RCC 7860 (cell line): ENCODE measurements at places on chromosomes 5 and 9.

DNA sequence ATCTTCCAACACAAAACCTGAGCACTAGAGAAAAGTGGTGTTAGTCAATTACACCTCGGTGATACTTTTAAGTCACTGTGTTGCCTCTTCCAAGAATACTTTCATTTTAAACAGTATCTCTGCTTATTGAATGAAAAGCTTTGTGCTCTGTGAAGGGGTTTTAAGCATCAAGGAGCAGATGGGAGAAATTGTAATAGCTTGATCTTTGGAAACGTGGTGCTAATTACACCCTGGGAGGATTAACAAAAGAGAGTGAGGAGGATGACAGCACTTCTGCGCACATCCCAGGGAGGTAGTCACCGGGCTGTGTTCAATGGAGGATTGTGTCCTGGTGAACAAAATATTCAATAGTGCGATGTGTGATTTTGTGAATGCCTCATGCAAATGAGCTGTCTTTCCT is 477.4 kb upstream of the ADAMTS16 start:
- no peak for DNase-seq

- DNase-seq: no peak
Observed at GRCh38 chr9:4211806-4212205, 88.1 kb downstream of the GLIS3 start.

GRCh38 chr5:15995341-15996052 is 184.1 kb downstream of the MARCHF11 start:
- DNase-seq: peak; percentile 44

GRCh38 chr9:93003552-93004407 is 54.7 kb upstream of the SUSD3 start:
- peak; percentile 25 for DNase-seq

DNA sequence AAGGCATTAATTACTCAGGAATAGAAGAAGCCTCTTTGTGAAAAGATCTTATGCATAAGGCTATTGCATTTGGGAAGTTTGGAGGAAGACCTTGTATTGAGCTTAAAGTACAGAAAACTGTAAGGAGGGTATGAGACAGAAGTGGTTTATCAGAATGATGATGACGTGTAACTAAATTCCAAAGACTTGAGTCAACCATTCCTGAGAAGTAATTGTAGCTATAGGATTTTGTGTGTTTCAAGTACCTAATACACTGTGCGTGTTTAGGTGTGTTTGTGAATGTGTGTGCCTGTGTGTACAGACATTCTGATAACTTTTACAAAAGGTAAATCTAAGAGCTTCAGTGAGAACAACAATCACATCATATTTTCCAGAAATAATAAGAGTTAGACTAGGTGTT is 46.5 kb upstream of the IRX2 start:
- no peak for DNase-seq

DNA sequence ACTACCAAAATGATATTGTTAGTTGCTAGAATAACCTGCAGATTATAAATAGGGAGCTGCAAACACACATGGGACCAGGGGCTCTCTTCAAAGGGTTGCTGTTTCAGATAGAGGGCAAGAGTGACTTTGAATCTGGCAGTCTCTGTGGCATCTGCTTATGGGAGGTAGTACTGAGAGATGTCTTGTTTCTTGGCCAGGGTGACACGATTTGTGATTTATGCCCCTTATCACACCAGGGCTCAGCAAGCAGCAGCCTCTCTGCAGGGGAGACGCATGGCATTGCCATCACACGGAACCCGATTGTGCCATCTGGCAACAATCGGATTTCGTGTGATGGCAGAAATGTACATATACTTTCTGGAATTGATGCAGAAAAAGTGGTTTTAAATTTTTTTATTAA is 615.6 kb downstream of the ZNF608 start:
- no peak for DNase-seq

DNA sequence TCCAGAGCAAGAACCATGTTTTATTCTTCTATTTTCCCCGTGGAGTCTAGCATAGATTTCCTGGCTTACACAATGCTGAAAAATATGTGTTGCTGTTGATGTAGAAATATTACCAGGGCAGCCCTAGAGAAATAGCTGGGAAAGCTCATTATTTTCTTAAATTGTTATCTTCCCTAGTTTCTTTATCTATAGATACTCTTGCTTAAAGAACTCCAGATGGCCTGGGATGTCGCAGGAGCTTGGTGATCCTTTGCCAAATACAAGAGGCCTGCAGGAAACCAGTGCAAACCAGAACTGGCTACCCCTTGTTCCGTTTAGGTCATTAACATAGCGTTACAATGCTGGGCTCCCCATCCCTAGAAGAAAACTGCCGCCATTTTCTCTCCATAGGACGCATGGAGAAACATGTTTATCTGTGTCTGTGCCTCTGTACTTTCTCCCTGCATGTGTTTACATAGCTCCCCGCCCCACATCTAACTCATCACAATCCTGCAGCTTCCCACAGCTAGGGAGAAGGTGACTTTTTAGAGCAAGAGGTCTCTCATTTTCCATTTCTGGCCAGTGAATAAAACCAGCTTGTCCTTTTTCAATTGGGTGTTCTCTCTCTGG is 6.4 kb downstream of the PRLR start:
- no peak for DNase-seq

DNA sequence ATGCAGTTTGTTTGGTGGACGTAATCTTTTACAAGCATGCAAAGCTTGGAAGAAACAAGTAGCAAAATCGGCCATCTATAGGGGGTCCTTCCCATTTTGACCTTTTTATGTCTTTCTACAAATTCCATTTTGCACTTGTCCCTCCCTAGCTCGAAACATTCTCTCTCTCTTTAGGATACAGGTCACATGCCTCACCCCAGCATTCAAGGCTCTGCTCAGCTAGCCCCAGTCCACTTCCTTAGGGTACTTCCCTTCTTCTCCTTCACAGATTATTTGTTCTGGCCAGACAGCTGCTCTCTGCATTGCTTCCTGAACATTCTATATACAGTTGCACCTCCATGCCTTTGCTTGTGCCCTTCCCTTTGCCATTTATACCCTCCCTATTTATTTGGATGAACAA is 31.7 kb upstream of the TRIM14 start:
- DNase-seq: no peak

DNA sequence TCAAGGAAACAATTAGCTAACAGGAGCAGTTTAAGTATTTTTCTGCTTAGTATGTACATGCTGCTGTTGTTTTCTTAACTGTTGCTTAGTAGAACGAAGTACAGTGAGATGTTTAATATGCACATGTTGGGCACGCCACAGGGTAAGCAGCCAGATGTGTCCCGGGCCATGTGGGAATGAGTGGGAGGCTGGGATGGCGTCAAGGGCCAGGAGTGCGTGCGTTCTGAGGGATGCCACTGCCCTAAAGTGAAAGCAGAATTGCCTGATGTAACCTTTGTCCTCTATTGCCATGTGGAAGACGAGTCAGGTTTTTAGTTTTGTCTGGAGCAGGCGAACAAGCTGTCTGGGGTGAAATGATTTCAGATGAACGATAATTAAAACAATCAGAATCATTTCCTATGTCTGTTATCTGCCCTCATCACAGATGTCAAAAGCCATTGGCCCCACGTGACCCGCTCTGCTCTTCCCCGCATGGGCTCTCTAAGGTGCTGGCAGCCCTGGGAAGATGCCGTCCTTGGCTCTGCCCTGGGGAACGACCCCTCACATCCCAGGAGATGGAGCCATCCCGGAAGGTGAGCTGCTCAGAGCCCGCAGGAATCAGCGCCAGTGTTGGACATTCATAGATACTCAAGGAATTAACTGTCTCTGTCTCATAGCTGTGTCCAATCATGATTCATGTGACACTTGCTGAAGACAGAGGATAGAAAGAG is 356.6 kb upstream of the IRX4 start:
- no peak for DNase-seq

GRCh38 chr9:12166518-12166917 is 526.7 kb upstream of the TYRP1 start:
- DNase-seq: no peak

GRCh38 chr5:8961956-8962355 is 583.9 kb downstream of the SEMA5A start:
- DNase-seq: no peak

DNA sequence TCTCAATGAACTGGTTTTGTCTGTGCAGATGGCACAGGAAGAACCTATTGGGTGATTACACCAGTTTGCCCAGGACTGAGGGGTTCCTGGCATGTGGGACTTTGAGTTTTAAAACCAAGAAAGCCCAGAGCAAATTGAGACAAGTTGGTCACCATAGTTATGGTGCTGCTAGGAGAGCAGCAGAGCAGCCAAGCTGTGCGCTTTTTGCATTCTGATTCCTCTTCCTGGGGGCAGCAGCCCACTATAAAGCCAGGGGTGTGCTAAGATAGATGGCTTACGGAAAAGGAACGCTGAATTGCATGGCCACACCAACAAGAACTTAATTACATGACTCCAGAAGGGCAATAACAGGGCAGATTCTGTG is 49.7 kb downstream of the TIMD4 start:
- DNase-seq: no peak

DNA sequence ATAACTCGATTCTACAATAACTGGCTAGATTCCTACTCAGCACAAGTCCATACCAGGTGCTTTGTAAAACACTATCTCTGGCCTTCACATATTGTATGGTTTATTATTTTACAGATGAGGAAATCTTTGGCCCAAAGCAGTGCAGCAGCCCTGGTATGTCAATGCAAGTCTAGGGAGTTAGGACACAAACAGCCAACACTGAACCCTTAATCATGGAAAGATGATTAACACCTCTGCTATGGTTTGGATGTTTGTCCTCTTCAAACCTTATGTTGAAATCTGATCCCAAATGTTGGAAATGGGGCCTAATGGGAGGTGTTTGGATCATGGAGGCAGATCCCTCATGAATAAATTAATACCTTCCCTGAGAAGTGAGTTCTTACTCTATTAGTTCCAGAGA is 76.6 kb downstream of the MAPKAP1 start:
- DNase-seq: no peak

- no peak for DNase-seq
Observed at GRCh38 chr5:105659396-105659795, 2011.3 kb downstream of the EFNA5 start.

DNA sequence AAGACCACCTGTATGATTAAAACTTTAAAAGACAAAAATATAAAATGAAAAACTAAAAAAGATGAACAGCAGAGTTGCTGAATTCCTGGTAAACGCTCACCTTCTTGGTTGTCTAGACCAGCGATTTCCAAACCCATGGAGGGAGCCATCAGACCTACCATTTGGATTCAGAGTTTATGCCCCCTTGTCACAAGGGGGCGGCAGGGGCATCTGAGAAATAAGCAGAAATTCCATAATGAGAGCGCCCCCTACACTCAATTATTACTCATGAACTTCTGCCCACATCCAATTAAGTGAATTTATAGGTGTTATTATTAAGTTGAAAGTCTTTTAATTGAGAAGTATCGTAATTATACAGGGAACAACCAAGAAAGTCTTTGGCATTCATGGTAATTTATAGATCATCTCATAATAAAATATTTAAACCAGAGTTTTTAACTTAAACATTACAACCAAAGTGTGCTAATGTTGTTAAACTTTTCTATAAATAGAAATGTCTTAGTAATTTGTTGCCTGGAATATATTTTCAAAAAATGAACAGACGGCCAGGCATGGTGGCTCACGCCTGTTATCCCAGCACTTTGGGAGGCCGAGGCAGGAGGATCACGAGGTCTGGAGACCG is 35.2 kb upstream of the SPATA31C2 start:
- DNase-seq: peak; percentile 68

- DNase-seq: no peak
Observed at GRCh38 chr9:117029341-117029740, 342.2 kb downstream of the TRIM32 start.

DNA sequence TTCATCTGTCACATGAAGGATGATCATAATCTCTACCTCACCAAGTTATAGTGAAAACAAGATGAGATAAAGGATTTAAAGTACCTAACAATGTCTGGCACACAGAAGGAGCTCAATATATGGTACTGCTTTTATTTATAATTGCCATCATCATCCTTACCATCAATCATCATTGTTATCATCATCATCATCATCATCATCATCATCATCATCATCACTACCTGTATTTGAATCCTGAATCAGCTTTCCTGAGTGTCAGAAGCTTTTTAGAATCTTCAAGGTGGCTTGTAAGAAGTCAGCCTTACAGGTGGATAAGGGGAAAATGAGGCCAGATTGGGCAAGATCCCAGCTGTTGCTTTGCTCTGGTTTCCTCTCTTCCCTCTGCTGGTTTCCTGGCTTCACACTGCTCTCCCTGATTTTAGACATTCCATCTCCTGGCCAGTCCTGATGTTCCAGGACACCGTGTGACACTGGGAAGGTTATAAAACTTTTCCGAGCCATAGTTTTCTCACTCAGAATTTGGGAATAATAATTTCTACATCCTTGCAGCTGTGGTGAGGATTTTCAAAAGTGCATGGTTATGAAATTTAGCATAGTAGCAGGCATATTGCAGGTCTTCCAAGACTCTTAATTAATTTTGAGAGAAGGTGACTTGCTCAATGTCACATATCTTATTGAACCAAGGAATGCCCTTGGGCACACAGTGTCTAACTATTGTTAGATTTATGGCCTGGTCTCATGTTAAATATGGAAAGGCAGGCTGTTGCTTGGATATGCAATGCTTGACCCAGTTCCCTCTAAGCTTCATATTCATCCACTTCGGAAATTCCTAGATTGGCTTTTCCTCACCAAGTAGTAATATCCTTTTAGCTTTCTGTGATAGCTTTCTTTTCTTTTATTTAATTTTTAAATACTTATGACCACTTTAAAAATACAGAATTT is 160.7 kb downstream of the TMEM38B start:
- no peak for DNase-seq

- no peak for DNase-seq
Observed at GRCh38 chr5:64526734-64527439, 21.1 kb downstream of the RGS7BP start.

DNA sequence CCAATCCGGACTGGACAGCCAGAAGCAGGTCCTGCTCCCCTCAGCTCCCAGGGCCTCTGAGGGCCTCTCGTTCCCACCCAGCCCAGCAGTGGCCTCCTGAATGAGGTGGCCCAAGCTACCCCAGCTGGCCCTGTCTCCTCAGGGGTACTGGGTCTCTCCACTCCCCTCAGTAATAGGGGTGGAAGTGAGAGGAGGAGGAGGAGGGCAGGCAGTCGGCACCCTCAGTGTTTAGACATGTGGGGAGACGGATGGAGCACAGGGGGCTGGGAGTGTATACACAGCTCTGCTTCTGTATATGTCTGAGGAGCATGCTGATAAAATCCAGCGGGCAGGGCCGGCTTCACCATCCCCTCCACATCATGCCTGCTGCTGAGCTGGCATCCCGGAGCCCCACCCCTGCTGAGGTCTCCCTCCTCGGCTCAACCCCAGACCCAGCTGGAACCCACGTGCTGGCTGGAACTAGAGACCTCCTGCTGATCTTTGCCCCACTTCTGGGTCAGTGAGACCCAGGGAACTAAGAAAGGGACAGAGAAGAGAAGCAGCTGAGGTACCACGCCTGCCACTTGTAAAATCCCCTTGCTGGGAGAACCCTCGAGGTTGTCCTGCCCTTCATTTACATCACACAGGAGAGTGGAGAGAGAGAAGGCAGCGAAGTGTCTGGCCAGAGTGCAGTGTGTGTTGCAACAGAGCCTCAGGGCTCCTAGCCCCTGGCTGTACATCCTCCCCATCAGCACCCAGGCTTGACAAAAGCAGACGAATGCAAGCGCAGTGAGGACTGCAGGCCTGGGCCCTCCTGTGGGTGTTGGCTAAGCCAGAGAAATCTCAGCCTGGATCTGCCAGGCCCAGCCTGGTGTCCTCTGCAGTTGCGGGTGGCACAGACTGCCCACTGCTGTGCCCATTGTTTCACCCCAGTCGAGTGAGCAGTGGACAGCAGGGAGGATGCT is 77.5 kb downstream of the PSD2 start:
- no peak for DNase-seq
